ENCODE measurements at places on chromosomes 4 and X.

- DNase-seq = no peak
Observed at GRCh38 chr4:54695788-54696187, 38.0 kb downstream of the KIT start.

DNA sequence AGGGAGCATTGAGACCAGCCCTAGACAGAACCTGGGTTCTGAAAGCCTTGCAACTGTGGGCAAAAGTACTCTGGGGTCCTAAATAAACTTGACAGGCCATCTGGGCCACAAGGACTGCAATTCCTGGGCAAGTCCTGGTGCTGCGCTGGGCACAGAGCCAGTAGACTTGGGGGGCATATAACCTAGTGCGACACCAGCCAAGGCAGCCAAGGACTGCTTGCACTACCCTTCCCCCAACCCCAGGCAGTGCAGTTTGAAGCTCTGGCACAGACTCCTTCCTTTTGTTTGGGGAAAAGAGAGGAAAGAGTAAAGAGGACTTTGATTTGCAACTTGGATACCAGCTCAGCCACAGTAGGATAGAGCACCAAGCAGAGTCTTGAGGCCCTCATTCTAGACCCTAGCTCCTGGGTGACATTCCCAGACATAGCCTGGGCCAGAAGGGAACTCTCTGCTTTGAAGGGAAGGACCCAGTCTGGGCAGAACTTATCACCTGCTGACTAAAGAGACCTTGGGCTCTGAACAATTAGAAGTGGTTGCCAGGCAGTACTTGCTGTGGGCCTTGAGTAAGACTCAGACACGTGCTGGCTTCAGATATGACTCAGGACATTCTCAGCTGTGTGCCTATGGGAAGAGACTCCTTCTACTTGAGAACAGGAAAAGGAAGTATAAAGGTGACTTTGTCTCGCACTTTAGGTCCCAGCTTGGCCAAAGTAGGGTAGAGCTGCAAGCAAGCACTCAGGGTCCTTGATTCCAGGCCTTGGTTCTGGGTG, 522.8 kb downstream of the GLUD2 start:
- no peak for DNase-seq

- no peak for DNase-seq
Observed at GRCh38 chr4:18394656-18395055, 373.1 kb upstream of the LCORL start.

DNA sequence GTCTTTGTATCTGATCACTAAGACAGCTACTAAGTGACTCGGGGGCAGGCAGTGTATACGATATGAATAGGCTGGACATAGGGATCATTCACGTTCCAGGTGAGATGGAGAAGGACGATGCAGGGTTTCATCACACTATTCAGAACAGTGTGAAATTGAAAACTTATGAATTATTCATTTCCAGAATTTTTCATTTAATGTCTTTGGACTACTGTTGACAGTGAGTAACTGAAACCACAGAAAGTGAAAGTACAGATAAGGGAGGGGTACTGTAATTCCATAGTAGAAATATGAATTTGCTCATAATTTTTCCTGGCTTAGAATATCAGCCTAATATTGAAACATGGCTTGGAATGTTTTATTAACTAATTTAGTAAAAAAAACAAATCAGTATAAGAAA, 24.4 kb downstream of the TMEM144 start:
- DNase-seq = no peak

DNA sequence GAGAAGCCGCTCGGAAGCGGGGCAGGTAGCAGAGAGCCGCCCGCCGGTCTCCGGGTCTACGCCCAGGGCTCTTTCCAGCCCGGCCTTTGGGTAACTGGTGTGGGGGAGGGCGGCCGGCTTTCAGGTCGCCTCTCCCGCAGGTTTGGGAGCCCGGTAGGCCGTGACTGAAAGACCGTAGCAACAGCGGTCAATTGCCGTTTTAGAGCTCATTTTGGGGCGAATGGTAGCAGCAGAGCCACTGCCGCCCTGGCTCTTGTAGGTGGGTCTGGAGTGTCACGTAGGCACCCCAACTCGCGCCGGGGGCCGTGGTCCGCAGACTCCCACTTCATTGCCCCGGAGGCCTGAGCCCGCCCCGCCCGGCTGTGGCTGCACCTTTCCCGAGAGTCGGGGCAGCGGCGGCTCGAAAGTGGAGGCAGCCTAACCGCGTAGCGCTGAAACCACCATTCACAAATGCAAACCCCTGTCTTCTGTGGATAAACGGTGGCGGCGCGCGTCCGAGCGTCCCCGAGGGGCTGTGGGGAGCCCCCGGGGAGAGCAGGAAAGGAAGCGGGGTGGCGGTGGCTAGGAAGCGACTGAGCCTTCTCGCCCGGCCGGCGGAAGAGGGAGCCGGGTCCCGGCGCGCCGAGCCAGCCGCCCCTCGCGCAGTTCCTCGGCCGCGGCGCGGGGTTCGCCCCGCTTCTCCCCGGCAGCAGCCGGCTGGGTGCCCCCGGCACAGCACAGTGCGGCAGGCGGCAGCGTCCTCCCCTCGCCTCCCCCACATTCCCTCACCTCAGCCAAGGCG, 2185.1 kb upstream of the TENM3 start:
- peak; percentile 2 for DNase-seq

DNA sequence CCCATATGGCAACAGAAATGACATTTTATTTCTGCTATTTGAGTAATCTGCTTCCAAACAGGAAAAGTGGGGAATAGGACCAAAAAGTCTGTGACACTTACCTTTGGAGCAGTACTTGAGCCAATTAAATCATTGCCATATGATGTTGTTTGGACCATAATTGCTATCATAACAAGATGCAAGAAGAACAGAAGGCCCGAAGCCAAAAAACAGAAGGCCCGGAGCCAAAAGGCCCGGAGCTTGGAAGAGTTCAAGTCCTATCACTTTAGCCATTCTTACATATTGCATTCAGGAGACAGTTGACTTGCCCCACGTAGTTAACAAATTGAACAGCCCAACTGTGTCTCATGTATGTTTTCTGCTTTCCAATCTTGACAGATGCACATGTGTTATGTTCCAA, 285.6 kb downstream of the ARHGAP24 start:
- no peak for DNase-seq

GRCh38 chr4:36308150-36308549, 26.7 kb downstream of the DTHD1 start:
- no peak for DNase-seq

DNA sequence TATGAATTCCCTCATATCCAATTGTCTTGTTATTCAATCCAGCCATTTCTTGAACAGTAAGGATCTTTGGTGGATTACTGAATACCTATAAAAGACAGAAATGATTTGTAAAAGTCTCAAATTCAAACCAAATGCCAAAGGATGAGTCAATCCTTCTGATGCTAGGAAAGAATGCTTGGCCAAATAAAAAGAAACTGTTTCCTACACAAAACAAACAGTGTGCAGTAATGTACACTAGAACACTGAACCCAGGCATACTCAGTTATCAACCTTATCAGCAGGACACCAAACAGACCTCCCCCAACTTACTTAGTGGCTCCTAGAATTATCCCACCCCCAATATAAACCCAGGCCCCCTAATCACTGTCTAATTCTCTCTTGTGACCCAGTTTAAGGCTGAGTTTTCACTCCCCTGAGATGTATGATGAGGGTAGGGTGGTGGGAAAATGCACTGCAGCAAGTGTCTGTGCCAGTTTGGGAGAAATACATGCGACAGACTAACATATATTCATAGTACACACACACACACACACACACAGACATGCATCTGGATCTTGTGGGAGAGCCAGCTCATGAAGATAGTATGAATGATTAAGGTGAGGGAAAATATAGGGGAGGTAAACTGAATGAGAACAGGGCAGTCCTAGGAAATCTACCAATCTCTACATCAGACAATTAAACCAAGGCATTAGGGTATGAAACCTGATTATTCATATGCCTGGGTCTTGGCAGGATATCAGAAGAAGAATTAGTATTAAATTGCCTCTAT, 35.0 kb downstream of the CLDN2 start:
- DNase-seq = peak; percentile 21

DNA sequence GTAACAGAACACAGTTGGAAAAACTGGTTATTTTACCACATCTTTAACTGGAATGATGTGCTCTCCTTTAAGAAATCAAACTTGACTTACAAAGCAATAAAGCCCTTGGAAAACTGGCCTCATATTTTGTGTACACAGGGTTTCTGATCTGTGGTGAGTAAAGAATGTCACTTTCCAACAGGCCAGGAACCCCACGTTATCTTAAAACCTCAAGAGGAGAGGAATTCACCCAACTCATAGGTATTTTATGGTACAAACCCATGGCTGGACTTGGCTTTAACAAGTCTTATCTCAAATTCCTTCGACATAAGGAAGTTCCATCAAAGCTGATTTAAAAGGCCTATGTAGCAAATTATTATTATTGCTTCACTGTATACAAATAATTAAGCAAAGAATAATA, 1735.1 kb downstream of the PCDH7 start:
- no peak for DNase-seq

DNA sequence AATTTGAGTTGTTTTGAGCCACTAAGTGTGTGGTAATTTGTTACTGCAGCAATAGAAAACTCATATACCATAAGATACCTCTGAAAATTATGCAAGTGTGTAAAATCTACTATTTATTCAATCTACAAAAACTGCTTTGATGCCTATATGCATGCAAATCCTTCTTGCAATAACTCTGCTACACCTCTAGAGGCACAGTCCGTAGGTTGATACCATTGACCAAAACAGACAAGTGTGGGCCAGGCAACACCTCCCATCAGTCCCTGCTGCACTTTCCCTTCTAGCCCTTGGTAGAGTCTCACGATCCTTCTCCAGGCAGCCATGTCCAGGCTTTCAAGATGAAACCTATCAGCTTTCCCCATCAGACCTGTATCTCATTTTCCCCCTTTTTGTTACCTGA, 48.8 kb upstream of the FAM9A start:
- no peak for DNase-seq

- peak; percentile 23 for DNase-seq
Observed at GRCh38 chrX:19602866-19603622, 87.7 kb upstream of the MAP3K15 start.

- no peak for DNase-seq
Observed at GRCh38 chrX:133939655-133940302, 45.6 kb downstream of the GPC3 start.

DNA sequence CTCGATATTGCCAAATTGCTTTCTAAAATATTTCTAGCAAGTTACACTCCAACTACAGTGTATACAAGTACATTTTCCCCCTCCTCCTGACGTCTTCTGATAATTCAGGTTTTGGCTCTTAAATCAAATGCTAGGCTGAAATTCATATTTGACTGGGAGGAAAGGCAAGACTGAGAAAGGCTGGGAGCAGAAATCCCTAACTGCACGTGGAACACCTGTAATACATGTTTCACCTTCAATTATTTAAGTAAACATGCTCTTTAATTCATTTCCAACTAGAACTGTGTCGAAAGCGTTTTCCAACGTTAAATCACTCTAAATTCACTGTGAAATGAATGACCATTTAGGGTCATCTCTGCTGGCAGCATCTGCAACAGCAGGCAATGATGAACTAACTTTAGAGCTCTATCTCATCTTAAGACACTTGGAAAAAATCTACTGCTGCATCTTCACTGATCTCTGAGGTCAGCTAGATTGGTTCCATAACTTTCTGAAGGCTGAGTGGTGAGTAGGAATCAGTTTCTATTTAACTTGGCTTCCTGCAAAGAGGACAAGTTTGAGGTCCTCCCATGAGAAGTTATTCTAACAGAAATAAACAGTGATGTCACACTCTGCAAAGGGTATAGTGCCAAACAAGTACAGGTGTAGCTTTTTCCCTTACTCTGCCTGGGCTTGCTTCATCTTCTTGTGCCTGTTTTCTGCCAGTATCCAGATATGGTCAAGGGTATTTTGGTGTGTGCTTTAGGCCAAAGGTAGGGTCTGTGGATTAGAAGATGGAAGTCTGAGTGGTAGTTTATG, 144.3 kb upstream of the PAK3 start:
- no peak for DNase-seq

GRCh38 chr4:187606581-187606980, 389.0 kb upstream of the ZFP42 start:
- DNase-seq = peak; percentile 51

DNA sequence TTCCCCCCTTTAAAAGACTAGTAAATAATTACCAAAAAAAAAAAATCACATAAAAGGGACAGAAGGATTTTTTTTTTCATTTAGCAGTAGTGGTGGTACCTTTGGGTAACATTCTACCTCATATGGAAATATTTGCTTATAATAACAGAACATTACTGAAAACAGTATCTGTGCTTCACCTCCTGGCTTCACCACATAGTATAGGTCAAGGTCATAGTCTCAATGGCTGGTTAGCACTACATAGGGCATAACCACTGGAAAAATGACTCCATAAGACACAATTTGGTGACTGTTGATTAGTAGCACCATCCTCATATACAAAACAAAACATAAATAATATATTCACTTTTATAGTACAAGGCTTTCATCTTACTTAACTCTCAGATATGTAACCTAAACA, 34.7 kb downstream of the MANBA start:
- no peak for DNase-seq

GRCh38 chrX:103688946-103689345, 2.4 kb upstream of the MORF4L2 start:
- peak; percentile 26 for DNase-seq

- no peak for DNase-seq
Observed at GRCh38 chr4:80678413-80678812, 342.9 kb downstream of the CFAP299 start.

GRCh38 chr4:4355302-4355701, 31.6 kb upstream of the NSG1 start:
- no peak for DNase-seq

DNA sequence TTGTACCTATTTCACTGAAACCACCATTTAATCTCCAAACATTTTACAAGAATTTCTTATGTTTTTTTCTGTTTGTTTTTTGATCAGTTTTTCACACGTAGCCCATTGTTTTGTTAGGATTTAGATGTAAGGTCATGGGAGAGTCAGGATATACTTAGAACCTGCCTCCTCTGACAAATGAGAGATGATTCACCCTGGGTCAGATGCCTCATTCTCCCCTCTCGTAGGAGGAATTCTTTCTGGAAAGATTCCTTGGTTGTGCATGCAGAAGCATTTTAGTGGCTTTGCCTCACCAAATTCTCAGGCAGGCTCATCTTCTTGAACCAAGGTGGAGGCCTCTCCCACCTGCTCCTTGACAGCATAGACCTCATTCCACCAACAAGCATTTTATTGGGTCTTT, 599.3 kb downstream of the SPRY1 start:
- DNase-seq = peak; percentile 77

DNA sequence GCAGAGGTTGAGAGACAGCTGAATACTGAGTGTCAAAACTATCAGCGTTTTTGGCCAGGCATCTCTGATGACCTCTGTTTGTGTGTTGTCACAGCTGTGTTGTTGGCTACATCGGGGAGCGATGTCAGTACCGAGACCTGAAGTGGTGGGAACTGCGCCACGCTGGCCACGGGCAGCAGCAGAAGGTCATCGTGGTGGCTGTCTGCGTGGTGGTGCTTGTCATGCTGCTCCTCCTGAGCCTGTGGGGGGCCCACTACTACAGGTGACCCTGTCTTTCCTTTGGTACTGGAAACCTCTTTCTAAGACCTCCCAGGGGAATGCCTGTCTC, 86.9 kb downstream of the EGF start:
- no peak for DNase-seq

- peak; percentile 64 for DNase-seq
Observed at GRCh38 chrX:40945361-40945713, 139.9 kb upstream of the USP9X start.

Data from AG08395 (cell line).